ENCODE measurements at places on chromosomes 11 and 22. TPM values are rescaled to one million over a fixed set of nuclear protein-coding genes. Genes with fewer than 3 reads are reported as not detected.

GRCh38 chr11:78800096-78800690 is 225.5 kb upstream of the NARS2 start:
- no peak for DNase-seq

- DNase-seq = no peak
These were observed 34.6 kb downstream of the OSBPL5 start for GRCh38 chr11:3130269-3131071.

DNA sequence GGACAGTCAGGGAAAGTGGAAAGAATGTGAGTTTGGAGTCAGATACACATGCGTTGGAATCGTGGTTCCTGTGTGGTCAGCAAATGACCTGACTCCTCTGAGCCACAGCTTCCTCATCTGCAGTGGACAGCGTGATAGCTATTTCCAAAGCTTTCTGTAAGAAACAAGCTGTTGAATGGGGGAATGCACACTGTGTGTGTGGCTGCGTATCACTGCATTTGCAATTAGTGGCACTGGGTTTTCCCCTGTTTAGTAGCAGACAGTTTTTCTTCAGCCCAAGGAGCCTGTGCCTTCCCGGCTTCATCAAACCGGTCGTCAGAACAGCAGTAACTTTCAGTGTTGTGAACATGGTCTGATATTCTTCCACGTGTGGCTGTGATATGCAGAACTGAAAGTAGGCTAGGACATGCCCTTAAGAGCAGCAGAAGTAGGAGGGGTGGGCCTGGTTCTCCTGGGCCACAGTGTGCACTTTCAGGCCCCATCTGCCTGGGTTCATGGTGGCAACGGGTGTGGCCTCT is 121.5 kb downstream of the RRAS2 start:
- no peak for DNase-seq

GRCh38 chr22:21628386-21629254 is 1.2 kb downstream of the YDJC start:
- no peak for DNase-seq

GRCh38 chr22:47851586-47851985 is 1089.1 kb downstream of the TBC1D22A start:
- no peak for DNase-seq

The NPAS4 gene
- polyA plus RNA-seq = 0.55 TPM

The CARD10 gene
- polyA plus RNA-seq = 20.3 TPM

The CRYBA4 gene
- polyA plus RNA-seq = not detected

The SLC25A18 gene
- 1.5 TPM for polyA plus RNA-seq

The CASP5 gene
- not detected for polyA plus RNA-seq

The GRK2 gene
- 52.4 TPM for polyA plus RNA-seq

Data from left kidney (tissue), 8 donors.